WTC11 (cell line): ENCODE measurements at places on chromosomes 12 and 14.

- peak; percentile 63 for DNase-seq
Measured at GRCh38 chr12:123237646-123238329, 4.6 kb downstream of the MTRFR start.

- no peak for DNase-seq
Measured at GRCh38 chr12:126507231-126507630, 1442.0 kb downstream of the AACS start.

DNA sequence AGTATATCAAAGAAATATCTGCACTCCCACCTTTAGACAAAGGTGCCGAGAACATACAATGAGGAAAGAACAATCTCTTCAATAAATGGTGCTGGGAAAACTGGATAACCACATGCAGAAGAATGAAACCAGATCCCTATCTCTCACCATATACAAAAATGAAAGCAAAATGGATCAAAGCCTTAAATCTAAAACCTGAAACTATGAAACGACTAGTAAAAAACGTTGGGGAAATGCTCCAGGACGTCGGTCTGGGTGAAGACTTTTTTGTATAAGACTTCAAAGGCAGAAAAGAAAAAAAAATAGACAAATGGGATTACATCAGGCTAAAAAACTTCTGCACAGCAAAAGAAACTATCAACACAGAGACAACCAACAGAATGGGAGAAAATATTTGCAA, 83.8 kb downstream of the PPM1A start:
- DNase-seq = no peak

DNA sequence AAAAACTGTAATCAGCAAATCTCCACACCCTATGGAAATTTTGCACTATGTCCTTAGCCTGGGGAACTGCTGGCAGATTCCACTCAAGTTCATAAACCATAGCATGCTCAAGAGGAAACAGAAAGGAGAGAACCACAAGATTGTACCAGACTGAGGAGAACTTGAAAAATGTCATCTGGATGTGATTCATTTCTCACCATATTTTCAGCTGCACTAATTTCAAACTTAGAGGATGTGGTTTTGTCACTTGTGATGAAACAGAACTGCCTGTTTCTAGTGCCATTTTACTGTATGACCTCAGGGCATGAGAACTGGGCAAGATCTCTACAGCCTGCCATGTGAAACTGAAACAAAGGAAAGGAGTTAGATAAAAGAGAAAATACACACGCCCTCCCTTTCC, 1493.1 kb upstream of the FLRT2 start:
- DNase-seq = no peak
